Mesothelial cell of epicardium (in vitro differentiated cells): ENCODE measurements at places on chromosomes 16 and 17. TPM values are rescaled to one million over a fixed set of nuclear protein-coding genes. Genes with fewer than 3 reads are reported as not detected.

KREMEN2 gene
- total RNA-seq, result 27.3 to 30.5 TPM (median 29.1 TPM) in 3 replicates

NDRG4 gene
- 17.3 to 18.6 TPM (median 17.4 TPM) in 3 replicates for total RNA-seq

C16orf89 gene
- total RNA-seq, result 0.20 to 0.87 TPM (median 0.55 TPM) in 3 replicates

CHD9NB gene
- 0.29 to 0.44 TPM (median 0.43 TPM) in 3 replicates for total RNA-seq

IGSF6 gene
- total RNA-seq, result not detected in 3 replicates

GJC1 gene
- 54.5 to 57.1 TPM (median 54.8 TPM) in 3 replicates for total RNA-seq

GALR2 gene
- total RNA-seq, result not detected in 3 replicates

HID1 gene
- 50.7 to 56.3 TPM (median 54.2 TPM) in 3 replicates for total RNA-seq

PLEKHH3 gene
- total RNA-seq, result 35.9 to 38.2 TPM (median 37.8 TPM) in 3 replicates

DNA sequence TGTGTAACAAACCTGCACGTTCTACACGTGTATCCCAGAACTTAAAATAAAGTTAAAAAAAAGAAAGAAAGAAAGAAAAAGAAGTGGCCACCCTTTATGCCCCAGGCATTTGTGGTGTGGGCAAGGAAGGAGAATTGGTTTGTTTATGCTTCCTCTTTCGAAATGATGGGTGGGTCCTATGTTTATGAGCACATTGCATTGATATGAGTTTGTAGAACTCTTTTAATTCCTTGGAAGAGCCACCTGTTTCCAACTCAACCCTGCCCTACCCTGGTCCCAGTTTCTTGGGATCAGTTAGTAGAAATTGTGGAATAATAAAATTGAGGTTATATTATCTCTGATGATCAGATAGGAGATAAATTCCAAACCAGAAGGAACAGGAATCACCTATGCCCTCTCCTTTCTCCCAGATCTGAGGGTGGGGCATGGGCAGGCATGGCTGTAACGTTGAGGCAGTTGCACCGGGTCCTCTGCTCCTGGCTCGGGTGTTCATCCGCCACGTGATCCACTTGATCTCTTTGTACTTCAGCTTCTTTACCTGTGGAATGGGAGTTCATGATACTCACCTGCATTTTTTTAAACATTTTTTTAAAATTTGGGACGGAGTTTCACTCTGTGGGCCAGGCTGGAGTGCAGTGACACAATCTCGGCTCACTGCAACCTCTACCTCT lies 15.9 kb downstream of the CHAD start:
- no peak for DNase-seq

GRCh38 chr16:15899538-15900100 lies 11.2 kb upstream of the CEP20 start:
- no peak for DNase-seq

DNA sequence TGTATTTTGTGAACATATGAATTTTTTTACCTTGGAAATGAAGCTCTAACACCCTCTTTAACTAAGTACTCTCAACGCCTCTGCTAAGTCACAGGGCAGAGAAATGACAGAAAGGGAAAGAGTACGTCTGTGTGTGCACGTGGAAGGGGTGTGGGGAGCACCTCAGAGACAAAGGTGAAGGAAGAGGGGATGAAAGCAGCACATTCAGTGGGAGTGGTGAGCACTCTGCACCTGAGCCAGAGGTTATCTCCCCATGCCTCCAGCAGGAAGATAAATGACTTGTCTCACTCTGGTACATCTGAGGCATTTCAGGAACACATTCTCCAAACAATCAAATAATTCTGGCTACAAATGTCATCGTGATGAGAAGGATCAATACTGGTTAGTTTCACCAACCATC lies 15.0 kb downstream of the GNA13 start:
- no peak for DNase-seq

DNA sequence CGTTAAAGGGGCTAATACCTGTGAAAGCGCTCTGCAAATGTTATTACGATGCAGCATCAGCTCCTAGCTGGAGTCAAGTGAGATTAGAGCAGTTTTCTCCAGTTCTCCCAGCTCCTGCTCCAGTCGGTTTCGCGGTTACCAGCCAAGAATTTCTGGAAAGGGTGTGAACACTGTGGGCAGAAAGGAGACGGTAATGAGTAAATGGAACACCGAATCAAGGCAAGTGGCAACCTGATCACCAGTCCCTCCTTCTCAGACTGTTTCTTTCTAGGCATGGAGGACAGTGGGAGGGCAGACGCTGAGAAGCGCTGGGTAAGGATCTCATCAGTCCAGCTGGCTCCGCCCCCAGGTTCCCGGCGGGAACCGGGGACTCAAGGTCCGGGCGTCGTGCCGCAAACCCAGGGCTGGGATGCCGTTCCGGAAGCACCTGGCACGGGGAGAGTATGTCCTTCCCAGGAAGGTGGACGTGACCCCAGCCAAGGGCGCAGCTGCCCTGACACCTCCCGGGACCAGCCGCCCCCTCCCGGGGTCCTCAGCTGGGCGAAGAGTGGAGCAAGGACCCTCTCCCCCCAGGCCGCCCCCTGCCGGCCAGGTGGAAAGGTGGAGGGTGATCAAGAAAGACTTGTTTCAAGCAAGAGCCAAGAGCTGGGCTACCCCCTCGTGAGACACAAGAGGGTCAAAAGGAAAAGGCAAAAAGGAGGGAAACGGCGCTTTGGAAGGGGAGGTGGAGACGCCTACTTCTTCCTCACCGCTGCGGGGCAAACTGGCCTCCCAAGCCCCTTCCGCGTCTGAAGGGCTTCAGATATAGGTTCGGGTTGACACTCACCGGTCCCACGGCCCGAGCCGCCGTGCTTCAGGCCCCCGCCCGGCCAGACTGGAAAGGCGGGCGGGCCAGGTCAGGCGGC lies 481 bp downstream of the MYO19 start:
- peak; percentile 35 for DNase-seq

GRCh38 chr17:36600465-36600864 lies 918 bp upstream of the MRM1 start:
- no peak for DNase-seq

DNA sequence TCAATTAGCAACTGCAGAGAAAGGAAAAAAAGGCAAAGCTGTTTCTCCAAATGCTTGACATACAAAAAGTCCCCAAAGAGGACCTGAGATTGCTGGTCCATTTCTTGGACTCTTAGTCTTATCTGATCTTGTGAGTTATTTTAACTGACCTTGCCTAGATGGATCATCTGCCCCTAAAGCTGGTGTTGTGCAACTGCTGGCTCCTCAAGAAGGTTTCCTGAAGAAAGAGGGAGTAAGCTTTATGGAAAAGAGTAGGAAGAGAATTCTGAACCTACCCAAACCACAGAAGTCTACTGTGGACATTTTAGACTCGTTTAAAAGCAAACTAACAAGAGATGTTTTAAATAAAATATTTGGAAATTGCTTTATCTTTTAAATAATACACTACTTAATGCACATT lies 140.0 kb upstream of the HS3ST3A1 start:
- no peak for DNase-seq

GRCh38 chr17:16027708-16028584 lies 28.3 kb downstream of the TTC19 start:
- DNase-seq, result no peak

- no peak for DNase-seq
These were observed 16.3 kb upstream of the MYO15B start for GRCh38 chr17:75571197-75571884.

DNA sequence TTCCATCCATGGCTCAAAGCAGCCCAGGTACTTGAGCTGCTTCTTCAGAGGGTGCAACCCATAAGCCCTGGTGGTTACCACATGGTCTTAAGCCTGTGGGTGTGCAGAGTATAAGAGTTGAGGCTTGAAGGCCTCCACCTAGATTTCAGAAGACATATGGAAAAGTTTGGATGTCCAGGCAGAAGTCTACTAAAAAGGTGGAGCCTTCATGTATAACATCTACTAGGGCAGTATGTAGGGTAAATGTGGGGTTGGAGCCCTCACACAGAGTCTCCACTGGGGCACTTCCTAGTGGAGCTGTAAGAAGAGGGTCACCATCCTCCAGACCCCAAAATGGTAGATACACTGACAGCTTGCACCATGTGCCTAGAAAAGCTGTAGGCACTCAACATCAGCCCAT lies 120.9 kb downstream of the HS3ST3A1 start:
- DNase-seq, result no peak

- DNase-seq, result no peak
These were observed 5.0 kb downstream of the FHOD1 start for GRCh38 chr16:67242138-67242730.

GRCh38 chr17:2025220-2025621 lies at the start of gene RTN4RL1:
RTN4RL1 (minus strand) TSS chr17:2025334; CDS start chr17:2024865, 469 bp downstream.
- DNase-seq, result no peak
